ENCODE measurements at places on chromosomes 16 and 17. TPM values are rescaled to one million over a fixed set of nuclear protein-coding genes. Genes with fewer than 3 reads are reported as not detected.

- peak; percentile 95 for DNase-seq
Observed at GRCh38 chr17:82297280-82297713, 20.1 kb downstream of the CD7 start.

- no peak for DNase-seq
Observed at GRCh38 chr17:58480090-58480489, 8.1 kb downstream of the HSF5 start.

- peak; percentile 73 for DNase-seq
Observed at GRCh38 chr17:74430706-74431567, 951 bp upstream of the GPRC5C start.

- no peak for DNase-seq
Observed at GRCh38 chr17:81210466-81210865, 12.3 kb downstream of the CEP131 start.

- no peak for DNase-seq
Observed at GRCh38 chr17:57264776-57265175, 8.5 kb downstream of the MSI2 start.

- no peak for DNase-seq
Observed at GRCh38 chr16:59611556-59611955, 877.4 kb upstream of the GOT2 start.

GRCh38 chr17:39939588-39940419 is 12.3 kb downstream of the LRRC3C start:
- DNase-seq, result peak; percentile 75

GRCh38 chr16:84091460-84091859 is 25.3 kb downstream of the MBTPS1 start:
- DNase-seq, result no peak

DNA sequence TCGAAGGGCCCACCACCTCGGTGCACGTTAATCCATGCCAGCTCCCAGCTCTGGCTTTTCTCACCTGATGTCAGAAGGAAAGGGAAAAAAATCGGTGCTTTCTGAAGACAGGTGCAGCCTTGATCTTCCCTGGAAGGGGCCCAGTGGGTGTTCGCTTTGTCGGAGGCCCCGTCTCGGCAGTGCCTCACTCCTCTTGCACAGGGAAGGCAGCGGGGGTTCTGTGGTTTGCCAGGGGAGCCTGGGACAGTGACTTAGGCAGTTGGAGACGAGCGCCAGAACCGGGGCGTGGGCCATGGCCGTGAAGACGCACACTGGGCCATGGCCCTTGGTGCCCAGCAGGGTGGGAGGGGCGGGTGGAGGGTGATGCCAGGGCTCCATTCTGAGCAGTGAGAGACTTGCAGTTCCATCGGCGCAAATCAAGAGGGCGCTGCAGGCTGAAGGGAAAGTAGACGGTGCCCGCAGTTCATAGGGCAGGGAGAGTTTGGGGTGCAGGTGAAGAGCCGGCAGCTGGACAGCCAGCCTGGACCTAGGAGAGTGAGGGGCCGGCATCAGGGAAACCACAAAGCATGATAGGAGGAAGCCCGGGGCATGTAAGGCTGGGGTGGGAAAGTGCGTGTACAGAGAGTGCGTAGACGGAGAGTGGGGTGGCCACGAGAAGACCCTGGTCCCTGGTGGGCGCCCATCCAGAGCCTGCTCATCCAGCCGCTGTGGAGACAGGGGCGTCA is 101.3 kb upstream of the CHMP6 start:
- peak; percentile 26 for DNase-seq

GRCh38 chr17:36936455-36937000 is 747 bp upstream of the LHX1 start:
- DNase-seq, result no peak

DNA sequence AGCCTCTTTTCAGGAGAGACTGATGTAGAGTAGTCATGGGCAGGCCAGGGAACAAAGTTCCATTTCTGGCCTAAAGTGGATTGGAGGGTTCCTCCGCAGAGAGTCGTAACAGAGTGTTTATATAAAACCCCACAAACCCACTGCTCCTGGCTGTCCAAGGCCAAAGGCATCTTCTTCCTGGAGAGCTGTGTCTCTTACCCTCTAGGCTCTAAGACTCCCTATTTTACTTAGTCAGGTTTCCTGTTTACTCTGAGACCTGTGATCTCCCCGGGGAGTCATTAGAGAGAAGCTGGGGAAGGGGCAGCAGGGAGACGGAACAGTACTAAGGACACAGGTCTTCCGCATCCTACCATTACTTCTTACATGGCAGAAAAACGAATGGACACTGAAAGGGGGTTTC is 69.5 kb downstream of the HIC1 start:
- DNase-seq, result no peak

DNA sequence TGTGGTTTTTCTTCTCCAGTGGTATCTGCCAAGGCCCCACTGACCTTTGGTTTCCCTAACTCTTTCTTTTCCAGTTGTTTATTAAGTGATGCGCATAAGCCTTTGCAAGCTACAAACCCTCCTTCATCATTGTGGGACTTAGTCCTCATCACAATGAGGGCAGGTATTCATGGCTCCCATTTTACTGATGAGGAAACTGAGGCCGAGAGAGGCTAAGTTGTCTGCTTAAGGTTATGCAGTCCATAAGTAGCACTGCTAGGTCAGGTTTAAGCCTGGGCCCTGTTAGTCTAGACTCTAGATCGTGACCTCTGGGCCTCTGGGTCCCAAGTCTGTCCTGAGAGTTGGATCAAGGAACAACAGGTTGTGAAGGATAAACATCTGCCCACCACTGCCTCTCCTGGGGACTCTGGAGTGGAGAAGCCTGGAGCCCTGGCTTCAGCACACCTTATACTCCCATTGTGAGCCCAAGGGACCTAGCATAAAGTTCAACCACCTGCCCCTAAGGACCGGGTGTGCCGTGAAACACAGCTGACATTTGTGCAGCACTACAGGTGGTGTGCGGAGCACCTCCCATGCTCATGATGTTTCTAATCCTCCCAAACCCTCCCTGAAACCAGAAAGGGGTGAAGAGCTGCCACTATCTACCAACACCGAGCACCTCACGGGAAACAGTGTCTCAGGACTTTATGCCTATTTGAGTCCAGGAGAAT is 5.2 kb upstream of the KCNH6 start:
- DNase-seq, result no peak

DNA sequence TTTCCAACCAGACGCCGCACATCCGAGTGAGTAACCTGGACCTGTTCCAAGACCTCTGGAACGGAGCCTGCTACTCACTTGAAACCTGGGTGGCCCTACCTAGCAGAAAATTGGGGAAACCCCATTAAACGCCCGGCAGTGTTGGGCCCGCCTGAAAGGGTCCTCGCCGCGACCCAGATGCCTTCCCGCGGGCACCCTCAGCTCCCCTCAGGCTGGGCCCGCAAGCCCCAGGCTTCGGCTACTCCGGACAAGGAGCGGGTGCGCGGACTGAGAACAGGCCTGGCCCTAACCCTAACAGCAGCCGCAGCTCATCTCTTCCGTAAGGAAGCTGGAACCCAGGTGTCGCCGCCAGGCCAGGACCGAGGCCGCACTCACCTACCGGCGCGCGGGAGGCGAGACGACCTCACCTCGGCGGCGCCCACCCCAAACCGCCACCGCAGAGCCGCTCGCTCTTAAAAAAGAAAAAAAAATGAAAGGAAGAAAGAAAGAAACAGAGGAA is 344 bp downstream of the PSME3IP1 start:
- DNase-seq, result peak; percentile 52

DNA sequence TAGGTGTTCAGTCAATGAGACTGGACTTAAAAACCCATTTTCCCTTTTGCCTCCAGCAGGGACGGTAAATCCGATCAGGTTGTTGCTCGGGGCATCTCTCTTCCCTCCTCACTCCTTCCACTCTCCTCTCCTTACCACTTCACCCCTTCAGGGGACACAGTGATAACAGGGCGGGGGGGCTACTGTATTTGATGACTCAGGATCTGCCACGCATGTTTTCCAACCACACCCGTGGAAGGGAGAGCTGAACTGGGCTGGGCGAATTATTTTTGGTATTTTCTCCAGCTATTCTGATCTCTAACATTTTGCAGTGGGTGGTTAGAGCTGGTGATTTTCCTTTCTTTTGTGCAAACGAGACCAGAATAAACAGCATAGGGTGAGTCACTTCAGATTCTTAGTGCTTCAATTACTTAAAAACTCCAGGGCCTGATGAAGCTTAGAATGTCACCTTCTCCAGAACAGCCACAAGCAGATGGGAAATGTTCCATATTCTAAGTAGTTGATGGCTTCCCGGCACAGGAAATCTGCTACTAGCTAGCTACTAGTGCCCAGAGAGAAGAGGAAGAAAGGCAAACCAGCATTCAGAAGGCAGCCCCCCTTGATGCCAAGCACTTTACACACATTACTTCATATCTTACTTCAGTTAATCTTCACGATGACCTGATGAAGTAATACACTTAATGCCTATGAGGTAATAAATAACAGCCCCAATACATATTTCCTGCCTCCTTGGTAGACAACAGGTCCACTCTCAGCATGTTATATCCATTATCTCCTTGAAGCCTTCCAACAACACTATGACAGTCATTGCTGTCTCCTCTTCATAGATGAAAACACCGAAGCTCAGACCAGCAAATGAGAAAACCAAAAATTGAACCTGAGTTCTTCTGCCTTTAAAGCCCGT is 74.1 kb downstream of the ASIC2 start:
- no peak for DNase-seq

DNA sequence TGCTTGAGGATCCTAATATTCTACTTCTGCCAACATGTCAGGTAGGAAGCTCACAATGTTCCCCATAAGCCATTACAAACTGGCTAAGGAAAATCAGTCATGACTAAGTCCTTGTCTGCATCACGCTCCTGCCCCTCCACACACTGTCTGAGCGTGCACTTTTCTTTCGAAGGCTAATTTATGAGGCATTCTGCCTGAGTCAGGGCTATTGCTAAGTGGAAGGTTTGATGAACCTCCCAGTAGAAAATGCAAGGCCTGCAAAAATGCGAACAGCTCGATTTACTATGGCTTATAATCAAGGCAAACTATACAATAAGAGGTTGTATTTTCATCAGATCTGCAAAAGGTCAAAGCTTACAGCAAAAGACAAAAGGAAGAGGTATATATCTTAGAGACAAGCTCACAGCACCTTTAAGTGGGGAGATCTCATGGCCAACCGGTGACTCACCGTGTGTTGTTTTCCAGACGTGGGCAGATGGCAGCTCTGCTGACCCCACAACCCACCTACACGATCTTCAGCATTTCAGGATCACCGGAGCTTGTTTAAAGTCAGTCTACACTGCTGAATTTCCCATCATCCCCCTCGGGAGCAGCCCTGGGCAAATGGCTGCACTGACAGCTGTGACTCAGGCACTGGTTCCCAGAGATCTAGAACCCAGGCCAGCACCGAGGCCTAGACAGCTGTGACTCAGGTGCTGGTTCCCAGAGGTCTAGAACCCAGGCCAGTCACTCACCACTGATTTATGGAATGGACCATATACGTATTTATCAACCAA is 26.1 kb downstream of the MEAK7 start:
- DNase-seq, result no peak

DNA sequence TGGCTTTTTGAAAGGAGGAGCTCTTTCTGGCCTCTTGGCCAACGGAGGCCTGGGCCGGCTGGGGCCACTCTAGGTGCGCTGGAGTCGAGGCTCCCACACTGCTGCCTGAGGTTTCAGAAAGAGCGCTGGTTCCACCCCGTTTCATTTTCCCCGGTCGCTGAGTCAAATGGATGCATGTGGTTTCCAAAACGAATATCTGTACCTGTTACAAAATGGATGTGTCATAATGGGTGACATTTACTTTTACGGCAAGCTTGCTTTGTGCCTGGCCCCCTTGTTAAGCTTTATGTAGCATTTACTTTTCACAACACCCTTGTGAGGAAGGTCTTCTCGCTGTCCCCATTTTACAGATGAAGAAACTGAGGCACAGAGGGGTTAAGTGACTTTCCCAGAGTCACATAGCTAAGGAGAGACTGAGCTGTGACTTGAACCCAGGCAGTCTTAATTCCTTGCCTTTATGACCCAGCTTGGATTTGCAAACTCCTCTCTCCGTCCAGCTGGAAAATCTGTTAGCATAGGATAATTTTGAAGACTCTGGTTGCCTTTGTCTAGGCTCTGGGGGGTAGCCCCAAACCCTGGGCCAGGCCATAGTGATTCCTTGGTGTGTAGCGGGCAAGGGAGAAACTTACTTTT is 10.6 kb downstream of the KSR1 start:
- peak; percentile 94 for DNase-seq

DNA sequence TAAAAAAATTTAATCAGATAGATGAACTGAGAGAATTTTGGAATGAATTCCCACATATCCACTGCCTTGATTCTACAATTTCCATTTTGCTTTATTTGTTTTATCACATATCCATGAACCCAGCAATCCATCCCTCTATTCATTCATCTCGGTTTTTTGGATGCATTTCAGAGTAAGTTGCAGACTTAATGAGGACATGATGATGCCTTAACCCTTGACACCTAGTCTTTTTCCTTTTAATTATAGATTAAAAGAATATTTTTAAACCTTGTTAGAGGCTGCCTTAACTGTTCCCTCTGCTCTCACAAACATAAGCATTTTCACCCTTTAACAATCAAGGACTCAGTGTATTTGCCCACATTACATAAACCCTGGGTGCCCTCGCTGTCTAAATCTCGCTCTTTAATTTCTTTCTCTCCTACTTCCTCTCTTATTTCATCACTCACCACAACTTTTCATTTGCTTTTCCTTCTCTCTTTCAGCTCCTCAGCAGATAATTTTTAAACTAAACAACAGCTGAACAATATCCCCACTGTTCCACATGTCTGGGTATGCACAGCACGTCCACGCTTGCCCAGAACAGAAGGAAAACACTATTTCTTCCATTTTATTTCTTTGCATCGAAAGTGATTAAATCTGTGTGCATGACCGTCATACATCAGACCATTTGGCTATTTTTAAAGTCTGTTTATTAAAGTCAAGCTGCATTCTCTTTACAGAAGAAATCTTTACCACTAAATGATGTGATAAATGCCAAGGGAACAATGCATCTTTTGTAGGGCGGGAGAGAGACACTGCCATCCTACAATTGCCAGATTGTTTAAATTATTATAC is 39.9 kb downstream of the IQCK start:
- no peak for DNase-seq

- no peak for DNase-seq
Observed at GRCh38 chr16:90037276-90037675, 18.0 kb upstream of the DBNDD1 start.

- no peak for DNase-seq
Observed at GRCh38 chr17:9981344-9981915, 76.4 kb upstream of the RCVRN start.

- no peak for DNase-seq
Observed at GRCh38 chr16:4860727-4861342, 13.6 kb downstream of the UBN1 start.

- no peak for DNase-seq
Observed at GRCh38 chr17:79747508-79748294, 17.0 kb downstream of the ENPP7 start.

The MMD gene
- 26.2 TPM for total RNA-seq

The IGFALS gene
- not detected for total RNA-seq

The DGKE gene
- total RNA-seq, result 18.4 TPM

The SYT17 gene
- total RNA-seq, result not detected

The KCNAB3 gene
- 2.2 TPM for total RNA-seq

The TNP2 gene
- total RNA-seq, result not detected

The PABPN1L gene
- not detected for total RNA-seq

The PIK3R5 gene
- total RNA-seq, result 18.1 TPM

The KRTAP2-4 gene
- not detected for total RNA-seq

The HSD11B2 gene
- 0.86 TPM for total RNA-seq
